ENCODE measurements at places on chromosomes 3 and 15. TPM values are rescaled to one million over a fixed set of nuclear protein-coding genes. Genes with fewer than 3 reads are reported as not detected.

DNA sequence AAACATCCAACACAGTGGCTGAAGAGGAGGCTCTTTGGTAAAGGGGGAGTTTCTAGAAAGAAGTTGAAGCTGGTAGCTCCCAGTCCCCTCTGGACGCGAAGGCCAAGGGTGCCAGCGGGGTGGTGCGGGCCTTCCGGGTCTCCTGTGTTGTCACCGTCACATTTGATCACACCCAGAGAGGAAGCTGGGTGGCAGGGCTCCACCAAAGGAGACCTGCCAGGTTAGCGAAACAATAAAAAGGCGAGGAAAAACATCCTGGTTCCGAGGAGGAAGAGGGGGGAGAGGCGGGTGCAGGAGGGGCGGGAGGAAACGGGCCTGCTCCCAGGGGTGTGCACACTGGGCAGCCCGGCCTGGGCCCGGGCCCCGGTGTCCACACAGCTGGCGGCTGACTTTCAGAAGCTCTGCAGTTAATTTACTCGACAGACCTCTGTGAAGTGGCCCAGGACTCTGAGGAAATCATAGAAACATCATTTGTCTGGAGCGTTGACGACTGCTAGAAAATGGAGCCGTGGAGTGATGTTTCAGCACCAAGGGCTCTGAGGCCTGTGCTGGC is 12.1 kb downstream of the HEG1 start:
- no peak for DNase-seq

DNA sequence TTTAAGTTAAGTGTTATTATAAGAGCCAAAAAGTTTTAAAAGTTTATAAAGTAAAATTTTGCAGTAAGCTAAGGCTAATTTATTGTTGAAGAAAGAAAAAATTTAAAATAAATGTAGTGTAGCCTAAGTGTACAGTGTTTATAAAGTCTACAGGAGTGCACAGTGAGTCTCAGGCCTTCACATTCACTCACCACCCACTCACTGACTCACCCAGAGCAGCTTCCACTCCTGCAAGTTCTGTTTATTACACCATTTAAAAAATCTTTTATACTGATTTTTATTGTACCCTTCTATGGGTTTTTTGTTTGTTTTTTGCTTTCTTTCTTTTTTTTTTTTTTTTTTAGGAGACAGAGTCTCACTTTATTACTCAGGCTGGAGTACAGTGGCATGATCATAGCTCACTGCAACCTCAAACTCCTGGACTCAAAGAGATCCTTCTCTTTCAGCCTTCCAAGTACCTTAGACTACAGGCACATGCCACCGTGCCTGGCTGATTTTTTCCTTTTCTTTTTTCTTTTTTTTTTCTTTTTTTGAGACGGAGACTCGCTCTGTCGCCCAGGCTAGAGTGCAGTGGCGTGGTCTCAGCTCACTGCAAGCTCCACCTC is 25.9 kb downstream of the CSTA start:
- DNase-seq: no peak

PXYLP1 gene
- 19.5 TPM for total RNA-seq

DNA sequence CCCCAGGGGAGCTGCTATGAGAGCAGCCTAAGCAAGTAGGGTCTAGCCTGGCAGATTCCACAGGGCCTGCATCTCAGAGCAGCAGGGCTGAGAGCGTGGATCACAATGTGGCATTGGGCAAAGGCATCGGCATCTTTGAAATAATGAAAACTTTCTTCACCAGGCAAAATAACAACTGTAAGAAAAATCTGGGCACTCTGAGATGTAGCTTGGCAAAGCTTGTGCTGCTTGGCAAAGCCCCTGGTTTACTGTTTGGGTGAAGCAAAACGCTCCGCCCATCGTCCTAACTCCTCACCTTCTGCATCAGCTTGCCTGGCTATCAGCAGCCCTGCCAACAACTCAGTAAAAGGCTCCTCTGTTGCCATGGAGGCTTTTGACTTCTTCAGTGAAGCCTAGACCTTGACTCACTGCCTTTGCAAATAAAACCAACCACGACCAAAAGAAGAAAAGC is 212.8 kb upstream of the EIF1B start:
- DNase-seq: no peak

P2RY1 gene
- 0.28 TPM for total RNA-seq

DNA sequence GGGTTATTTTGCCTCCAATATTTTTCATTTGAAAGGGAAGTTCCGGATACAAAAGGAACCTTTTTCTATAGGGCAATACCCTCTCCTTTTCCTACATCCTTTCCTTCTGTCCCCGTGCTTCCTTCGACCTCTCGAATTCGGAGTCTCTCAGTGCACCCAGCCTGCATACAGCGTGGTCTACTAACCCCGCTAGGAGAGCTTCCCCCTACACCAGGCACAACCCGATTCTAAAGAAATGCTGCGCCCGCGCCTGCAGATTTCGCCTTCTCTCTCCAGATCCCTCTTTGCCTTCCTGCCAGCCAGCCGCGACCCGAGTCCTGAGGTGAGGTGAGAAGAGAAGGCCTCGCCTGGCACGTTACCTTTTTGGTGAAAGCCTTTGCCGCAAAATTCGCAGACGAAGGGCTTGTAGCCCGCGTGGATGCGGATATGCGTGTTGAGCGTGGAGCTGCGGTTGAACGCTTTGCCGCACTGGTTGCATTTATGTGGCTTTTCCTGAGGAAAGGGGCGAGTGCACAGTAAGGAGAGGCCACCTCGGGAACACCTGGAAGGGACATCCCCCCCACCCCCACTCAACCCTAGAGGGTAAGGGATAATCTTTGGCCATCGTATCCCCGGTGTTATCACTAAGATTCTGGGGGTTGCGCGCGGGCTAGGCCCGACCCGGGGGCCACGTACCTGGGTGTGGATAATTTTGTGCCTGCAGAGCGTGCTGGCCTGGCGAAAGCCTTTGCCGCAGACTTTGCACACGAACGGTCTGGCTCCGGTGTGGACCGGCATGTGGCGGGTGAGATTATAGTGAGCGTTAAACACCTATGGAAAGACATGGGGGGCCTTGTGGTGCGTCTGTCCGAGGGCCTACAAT is 2.3 kb downstream of the FEZF2 start:
- DNase-seq: peak; percentile 35

KCNAB1 gene
- total RNA-seq: not detected

- no peak for DNase-seq
These were observed 62.2 kb downstream of the PLCH1 start for GRCh38 chr3:155682426-155683343.

RTP4 gene
- total RNA-seq: 16.9 TPM

GRCh38 chr3:48989126-48989795 is 780 bp upstream of the P4HTM start:
- DNase-seq: no peak

FEM1B gene
- 54.0 TPM for total RNA-seq

PLCB2 gene
- 174 TPM for total RNA-seq

DNA sequence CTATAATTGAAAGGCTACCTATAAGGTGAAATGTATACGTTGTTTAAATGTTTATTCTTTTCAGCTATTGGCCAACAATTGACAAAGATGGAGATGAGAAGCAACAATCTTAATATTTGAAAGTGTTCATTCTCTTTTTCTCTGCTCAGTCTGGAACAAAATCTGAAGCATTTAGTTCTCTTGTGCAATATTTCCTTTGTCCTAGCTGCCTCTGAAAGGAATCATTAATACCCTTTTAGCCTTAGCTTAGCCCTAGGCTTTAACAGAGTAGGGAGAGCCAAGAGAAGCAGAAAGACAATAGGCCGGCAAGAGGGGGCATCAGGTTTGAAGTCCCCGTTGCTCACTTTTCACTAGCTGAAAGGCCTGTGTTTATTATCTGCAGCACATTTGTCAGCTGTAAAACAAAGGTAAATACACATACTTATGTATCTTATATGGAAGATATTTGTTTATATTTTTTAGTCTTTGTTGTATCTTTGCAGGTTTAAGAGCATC is 422.5 kb upstream of the SEMA6D start:
- DNase-seq: no peak

CELF6 gene
- total RNA-seq: 1.7 TPM

DNA sequence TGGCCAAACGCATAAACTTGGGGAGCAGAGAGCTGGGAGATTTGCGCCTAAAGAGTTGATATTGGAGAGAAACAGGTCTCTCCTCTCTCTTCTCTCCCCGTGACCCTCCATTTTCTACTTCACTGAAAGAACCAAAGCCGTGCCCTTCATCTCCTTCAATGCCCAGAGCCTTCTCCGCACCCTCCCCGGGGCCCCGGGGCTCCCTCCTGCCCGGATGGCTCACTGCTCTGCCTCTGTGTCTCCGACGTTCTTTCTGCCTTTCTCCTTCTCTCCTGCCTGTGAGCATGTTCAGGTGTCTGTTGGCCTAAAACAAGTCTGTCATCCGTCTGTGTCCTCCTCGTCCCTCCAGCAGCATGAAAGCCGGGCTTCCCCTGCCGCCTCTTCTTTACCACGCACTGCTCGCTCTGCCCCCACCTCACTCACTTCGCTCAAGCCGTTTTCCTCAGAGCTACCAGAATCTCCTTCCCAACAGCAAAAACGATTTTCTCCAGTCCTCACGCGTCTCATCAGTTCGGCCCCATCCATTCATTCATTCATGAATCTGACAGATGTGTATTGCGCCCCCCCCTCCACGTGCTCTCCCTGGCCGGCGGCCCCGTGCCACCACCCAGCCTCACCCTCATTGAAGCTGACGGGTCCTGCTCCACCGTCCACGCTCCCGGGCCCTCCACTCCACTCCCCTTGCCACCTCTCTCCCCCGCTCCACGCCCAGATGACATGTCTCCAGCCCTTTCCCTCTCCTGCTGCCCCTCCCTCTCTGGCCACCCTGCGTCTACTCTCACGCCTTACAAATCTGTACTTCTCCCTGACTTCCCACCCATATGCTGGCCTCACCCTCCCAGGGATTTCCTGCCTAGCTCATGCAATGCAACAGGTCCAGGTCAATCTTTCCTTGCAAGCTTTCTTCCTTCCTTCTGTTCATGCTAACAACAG is 10.2 kb downstream of the MUC4 start:
- DNase-seq: no peak

DNA sequence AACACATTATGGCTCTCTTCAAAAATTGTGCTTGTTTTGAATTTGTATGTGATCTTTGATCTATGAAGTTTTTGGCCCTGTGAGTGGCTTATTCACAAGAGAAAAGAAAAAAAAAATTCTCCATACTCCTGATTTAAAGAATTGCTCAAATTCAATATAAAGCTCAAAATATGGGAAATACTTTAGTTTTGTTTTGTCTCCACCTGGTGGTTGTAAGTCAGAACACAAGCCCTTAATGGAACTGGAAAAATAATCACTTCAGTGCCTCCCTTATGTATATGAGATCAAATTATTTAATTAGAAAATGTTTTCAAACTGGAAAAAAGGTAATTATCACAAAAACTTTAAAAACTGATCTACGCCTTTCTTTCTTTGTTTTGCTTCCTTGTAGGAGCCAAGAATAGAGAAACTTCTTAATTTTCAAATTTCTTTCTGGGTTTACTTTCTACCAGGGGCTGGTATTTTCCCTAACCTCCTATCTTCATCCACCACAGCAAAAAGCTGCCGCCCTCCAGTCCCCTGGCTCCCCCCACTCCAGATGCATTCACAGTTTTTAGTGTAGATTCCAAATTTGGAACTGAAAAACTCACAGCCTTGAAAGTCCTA is 50.6 kb downstream of the SERP1 start:
- no peak for DNase-seq

DNA sequence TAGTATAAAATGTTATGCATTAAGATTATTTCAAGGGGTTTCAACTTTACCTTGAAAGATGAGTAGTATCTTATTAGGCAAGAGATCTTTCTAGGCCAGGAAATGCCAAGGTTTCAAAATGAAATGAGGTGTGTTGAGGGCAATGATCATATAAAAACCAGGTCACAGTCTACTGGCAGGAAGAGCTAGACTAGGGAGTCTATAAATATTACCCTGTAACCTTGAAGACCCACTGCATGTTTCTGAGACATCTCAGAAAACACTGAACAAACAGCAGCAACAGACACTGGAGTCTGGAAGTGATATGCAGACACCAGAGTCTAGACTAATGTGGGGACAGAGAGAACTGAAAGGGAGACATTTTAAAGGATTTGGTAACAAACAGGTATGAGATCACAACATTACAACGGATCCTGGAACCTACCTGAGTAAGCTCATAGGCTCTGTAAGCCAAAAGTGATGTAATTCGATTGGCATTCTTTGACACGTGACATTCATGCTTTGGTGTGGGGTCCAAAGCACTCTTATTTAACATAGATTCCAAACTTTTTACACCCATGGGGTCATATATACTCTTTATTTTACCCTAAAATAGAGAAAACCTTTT is 15.0 kb downstream of the TASOR start:
- DNase-seq: no peak

GRCh38 chr3:145704020-145704419 is 457.0 kb downstream of the PLOD2 start:
- no peak for DNase-seq

DNA sequence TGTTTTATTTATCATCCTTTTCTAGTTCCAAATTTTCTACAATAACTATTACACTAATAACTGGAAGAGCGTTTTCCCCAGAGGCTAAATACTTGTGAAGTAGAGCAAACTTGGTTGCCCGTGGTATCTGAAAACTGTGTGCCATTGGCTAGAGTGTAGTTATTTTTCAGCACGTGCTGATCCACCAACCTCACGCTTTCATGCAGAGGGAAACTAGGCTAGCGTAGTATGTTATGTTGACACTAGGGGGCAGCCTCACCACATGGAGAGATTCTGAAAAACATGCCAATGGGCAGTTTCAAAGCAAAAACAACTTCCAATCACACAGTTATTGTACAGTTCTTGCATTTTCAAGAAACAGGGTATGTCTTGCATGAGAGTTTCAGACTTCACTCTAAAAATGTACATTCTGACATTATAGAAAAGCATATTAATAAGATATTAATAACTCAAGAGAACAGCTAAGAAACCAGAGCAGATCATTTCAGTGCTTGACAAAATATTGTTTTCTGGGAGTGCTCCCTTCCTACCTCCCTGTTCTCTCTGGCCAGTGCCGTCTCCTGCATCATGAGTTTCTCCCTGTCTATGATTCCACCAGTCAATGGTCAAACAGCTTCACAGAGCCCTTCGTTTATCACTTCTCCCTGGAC is 39.7 kb downstream of the SPATA12 start:
- DNase-seq: peak; percentile 43

GRCh38 chr3:107206945-107207344 is 170.3 kb upstream of the CCDC54 start:
- DNase-seq: no peak

DHX30 gene
- 76.7 TPM for total RNA-seq

DNA sequence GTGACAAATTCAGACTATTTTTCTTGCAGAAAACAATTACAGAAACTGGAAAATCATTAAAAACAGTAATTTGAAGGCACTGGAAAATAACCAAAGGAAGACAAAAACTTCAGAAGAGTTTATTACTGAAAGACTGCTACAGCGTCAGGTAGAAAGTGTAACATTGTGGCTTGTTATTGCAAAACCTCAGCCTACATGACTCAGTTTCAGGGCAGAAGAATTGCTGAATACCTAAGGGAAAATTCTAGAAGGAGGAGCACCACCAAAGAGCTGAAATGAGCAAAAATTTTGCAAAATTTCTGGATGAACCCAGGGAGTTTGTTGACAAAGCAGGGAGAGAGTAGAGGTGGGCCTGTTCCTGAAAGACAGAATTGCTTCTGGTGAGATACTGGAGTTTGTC is 219.6 kb downstream of the C3orf38 start:
- no peak for DNase-seq

DNA sequence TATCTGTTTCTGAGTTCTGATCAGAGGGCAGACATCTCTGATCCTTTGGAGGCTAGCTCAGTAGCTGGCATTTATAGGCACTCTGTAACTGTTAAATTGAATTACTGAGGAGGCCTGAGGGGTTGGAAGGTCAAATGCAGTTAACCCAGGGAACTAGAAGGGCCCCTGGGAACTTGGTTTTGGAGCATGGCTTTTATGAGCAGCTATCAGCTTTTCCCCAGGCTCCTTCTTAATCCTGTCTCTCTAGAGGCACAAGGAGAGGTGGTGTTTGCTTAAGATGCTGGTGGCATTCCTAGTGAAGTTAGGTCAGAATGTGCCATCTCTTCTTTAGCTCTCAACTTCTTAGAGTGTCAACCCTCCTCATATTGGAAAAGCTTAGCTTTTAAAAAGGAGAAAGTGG is 128.9 kb downstream of the LPP start:
- DNase-seq: no peak
